Activated CD4-positive, alpha-beta T cell treated with anti-CD3 and anti-CD28 coated beads for 36 hours (primary cell): ENCODE measurements at places on chromosomes 5 and 9.

DNA sequence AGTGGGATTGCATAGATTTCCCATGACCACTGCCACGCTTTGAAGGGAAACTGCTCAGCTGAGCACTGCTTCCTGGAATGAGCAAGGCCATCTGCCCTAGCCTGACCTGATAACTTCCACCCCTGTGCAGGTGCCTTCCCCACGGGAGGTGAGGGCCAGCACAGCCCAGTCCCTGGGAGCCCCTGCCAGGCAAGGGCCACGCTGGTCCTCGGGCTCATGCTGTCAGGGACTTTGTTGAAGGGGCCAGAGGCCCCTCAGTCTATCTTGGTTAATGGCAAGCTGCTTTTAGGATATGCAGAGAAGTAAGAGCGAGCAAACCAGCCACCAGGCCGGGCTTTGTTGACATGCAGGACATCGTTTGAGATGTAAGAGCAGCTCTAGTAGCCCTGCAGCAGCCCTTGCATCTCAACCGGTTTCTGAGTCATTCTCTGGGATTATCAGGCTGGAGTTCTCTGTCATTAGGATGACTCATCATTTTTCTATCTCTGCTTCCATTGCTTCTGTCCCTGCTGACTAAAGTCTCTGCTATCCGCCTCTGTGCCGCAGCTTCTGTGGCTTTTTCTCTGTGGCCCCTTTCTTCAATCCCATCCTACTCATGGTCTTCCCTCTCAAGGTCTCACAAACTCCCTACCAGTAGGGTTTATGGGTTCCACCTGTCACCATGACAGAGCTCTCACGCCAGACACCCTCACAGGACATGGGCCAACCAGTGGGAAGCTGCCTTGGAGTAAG lies 30.6 kb upstream of the IQGAP2 start:
- DNase-seq: no peak

DNA sequence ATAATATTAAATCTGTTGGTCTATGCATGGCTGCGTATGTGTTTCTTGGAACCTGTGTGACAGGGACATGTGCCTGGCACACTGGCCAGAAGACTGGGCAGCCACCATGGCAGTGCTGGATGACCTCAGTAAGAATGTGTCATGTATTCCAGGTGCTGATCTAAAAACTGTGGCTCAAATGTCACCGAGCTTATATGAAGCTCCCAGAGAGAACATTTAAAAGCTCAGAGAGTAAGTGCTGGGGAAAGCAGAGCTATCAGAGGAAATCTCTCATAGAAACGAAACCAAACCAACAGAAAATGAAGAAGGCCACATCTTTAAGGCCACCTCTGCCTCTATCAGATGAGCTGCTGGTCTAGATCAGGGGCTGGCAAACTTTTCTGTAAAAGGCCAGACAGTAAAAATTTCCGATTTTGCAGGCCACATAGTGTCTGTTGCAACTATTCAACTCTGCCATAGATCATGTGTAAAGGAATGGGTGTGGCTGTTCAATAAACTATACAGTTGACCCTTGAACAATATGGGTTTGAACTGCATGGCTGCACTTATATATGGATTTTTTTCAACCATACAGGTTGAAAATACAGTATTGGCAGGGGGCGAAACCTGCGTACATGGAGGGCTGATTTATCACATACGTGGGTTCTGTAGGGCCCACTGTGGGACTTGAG lies 31.8 kb downstream of the TSTD2 start:
- DNase-seq: no peak

DNA sequence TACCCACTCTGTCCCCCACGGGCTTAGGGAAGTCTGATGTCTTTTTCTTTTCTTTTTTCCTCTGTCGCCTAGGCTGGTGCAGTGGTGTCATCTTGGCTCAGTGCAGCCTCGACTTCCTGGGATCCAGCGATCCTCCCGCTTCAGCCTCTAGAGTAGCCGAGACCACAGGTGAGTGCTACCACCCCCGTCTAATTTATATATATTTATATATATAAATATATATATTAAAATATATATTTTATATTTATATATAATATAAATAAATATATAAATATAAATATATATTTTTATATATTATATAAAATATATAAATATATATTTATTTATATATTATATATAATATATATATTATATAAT lies 3.3 kb upstream of the ANXA2R start:
- DNase-seq: no peak

- DNase-seq: no peak
Observed at GRCh38 chr9:90088856-90089255, 484.0 kb downstream of the GADD45G start.

DNA sequence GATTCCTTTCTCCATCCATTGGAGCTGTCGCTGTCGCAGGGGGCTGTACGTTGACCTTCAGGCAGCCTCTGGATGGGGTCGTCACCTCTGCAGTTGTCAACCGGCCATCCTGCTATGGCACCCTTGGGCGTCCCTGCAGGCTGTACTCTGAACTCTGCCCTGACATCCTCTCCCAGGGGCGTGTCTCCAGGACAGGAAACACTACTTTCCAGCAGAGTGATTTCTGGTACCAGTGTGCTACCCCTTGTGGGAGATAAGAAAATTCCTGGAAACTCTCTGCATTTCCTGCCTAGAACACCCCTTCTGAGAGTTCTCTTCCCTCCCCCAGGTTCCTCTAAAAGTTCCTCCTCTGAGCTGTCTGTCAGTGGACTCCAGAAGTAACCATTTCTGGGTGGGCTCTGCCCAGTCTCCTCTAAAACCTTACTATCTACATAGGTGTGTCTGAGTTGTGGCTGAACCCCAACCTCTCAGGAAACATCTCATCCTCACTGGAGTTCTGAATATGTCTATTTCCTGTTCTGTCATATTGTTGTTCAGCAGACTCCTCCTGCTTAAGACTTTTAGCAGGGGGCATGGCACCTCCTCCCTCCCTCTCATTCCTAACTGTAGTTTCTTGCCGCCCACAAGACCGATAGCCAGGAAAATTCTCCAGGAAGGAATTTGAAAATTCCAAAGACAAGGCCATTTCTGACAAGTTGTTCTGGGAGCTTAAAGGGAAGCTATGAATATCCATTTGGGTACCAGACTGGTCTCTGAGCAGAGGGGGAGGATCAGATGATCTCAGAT lies 145.3 kb upstream of the RASEF start:
- DNase-seq: no peak

- no peak for DNase-seq
Observed at GRCh38 chr5:137573376-137573775, 74.2 kb upstream of the SPOCK1 start.

GRCh38 chr9:91017245-91017644 lies 215.6 kb downstream of the SYK start:
- no peak for DNase-seq

DNA sequence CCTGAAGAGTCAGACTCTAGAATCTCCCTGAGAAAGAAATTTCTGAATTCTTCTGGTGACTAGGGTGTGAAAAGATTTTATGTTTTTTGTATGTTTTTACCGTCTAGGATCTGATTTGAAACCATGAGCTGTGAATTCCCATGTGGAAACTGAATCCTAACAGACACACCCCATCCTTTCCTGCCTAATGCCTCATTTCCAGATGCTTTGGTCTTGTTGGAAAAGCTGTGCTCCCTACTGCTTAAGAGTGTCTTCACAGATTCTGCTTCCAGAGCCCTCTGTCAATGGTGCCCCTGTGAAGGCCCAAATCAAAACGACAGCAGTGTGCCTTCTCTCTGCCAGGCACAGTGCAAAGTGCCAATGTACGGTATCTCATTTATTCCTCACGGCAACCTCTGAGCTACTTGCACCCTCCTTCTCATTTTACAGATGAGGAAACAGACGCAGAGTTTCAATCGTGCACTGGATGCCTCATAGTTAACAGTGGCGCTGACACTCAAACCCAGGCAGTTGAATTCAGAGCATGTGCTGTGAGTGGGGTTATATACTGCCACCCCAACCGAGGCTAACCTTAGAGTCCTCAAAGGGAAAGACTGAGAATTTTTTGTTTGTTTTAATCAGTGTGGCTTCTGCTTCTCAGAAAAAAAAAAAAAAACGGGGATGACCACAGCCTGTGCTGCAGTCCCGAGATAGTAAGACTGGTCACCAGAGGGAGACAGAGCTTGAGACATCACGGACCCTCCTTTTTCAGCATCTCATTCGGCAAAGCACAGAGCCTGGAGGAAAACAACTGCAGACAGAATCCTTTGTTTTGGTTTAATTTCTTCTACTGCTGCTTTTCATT lies 188.4 kb downstream of the SNCAIP start:
- peak; percentile 13 for DNase-seq

DNA sequence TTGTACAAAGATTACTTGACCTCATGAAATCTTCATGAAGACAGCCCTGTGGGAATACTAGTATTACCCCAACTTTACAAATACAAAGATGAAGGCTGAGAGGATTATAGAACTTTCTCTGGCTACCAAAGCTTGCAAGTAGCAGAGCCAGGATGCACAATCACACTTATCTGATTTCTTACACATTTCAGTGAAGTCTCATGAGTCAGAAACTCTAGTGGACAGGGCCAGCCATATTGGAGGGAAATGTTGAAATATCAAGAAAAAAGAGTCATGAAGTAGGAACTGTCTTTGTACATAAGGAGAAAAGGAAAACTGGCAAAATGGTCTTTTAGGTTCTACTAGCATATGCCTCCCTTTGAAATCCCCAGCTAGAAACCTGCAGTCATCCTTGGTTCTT lies 369.6 kb upstream of the WWC1 start:
- DNase-seq: no peak

GRCh38 chr9:87008667-87009066 lies 61.4 kb upstream of the GAS1 start:
- DNase-seq: no peak

- no peak for DNase-seq
Observed at GRCh38 chr5:109693535-109694400, 4.0 kb downstream of the MAN2A1 start.

- DNase-seq: no peak
Observed at GRCh38 chr5:54438620-54439389, 16.7 kb upstream of the HSPB3 start.

GRCh38 chr9:130177898-130178805 lies 5.9 kb downstream of the NCS1 start:
- no peak for DNase-seq
